Subcutaneous preadipocyte (primary cell): ENCODE measurements at places on chromosomes 3 and 15. TPM values are rescaled to one million over a fixed set of nuclear protein-coding genes. Genes with fewer than 3 reads are reported as not detected.

The ACTRT3 gene
- total RNA-seq = 2.2 and 3.5 TPM in 2 replicates

The KCNMB3 gene
- 1.8 TPM in 2 replicates for total RNA-seq

The TMF1 gene
- total RNA-seq = 25.0 and 35.6 TPM in 2 replicates

The ALDH1L1 gene
- under 0.01 TPM in 1 of 2 replicates, not detected in the other for total RNA-seq
